Large intestine (tissue), 12 donors: ENCODE measurements at places on chromosomes 11 and 22. TPM values are rescaled to one million over a fixed set of nuclear protein-coding genes. Genes with fewer than 3 reads are reported as not detected.
A peak's percentile ranks its signal among the peaks of the same experiment; 100 is the strongest.

The NDUFV1 gene
- polyA plus RNA-seq: 191 TPM

The SMC1B gene
- 0.27 TPM for polyA plus RNA-seq

The GGTLC3 gene
- polyA plus RNA-seq: 0.34 TPM

The KDM4E gene
- polyA plus RNA-seq: 0.19 TPM

GRCh38 chr11:61828629-61829407, 718 bp downstream of the FADS2 start:
- H3K4me3 ChIP-seq: peak overlapping the region; percentile 47
- H3K27me3 ChIP-seq: peaks cover 60% of the 10 kb centered on the region
- peak; percentile 42 for DNase-seq
- peak overlapping the region; percentile 66 for H3K27ac ChIP-seq
- H3K4me1 ChIP-seq: peaks cover 11% of the 10 kb centered on the region
- H3K36me3 ChIP-seq: no peaks in the 10 kb centered on the region

DNA sequence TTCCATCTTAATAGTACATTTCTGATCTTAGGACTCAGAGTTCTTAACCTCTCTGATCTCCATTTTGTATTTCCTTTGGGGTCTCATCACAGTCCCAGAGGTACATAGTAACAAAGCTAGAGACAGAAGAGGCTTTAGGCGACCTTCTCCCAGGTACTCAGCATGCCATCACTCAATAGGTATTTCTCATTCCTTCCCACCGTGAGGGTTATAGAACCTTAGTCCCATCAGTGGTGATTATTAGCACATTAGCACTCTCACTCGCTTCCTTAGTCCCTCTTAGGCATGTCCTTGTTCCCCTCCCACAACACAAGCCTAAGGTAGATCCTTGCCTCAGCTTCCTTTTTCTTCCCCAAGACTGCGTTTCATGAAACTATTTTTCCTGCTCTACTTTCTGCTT, 14.7 kb downstream of the SWAP70 start:
- no peaks in the 10 kb centered on the region for H3K27me3 ChIP-seq
- no peak overlapping the region for H3K4me3 ChIP-seq
- peaks cover 9% of the 10 kb centered on the region for H3K4me1 ChIP-seq
- H3K27ac ChIP-seq: no peak overlapping the region
- no peaks in the 10 kb centered on the region for H3K36me3 ChIP-seq

- H3K4me3 ChIP-seq: no peak overlapping the region
- no peaks in the 10 kb centered on the region for H3K4me1 ChIP-seq
- no peak for DNase-seq
- no peak overlapping the region for H3K27ac ChIP-seq
Observed at GRCh38 chr11:124446916-124447315, 1.4 kb upstream of the OR8B8 start.
